ENCODE measurements at places on chromosomes 2 and 18. TPM values are rescaled to one million over a fixed set of nuclear protein-coding genes. Genes with fewer than 3 reads are reported as not detected.

UGT1A7 gene
- total RNA-seq = not detected

SCN3A gene
- total RNA-seq = 8.3 TPM

TWIST2 gene
- total RNA-seq = 62.1 TPM

LYPD6B gene
- total RNA-seq = not detected

DPP4 gene
- total RNA-seq = 2.0 TPM

HRH4 gene
- 2.5 TPM for total RNA-seq

DSG1 gene
- 1.1 TPM for total RNA-seq

CAPN14 gene
- 0.14 TPM for total RNA-seq

PLA2R1 gene
- total RNA-seq = 28.7 TPM

DTNA gene
- total RNA-seq = 78.4 TPM

LYPD6 gene
- 0.28 TPM for total RNA-seq

ANKRD53 gene
- total RNA-seq = 0.49 TPM

GCG gene
- total RNA-seq = not detected

HTR2B gene
- 2.8 TPM for total RNA-seq

AMMECR1L gene
- total RNA-seq = 6.6 TPM

GPBAR1 gene
- total RNA-seq = 3.5 TPM

UGT1A4 gene
- total RNA-seq = not detected

GRB14 gene
- 4.7 TPM for total RNA-seq

PLEK gene
- 20.7 TPM for total RNA-seq

ZNF385B gene
- 0.41 TPM for total RNA-seq

SPP2 gene
- not detected for total RNA-seq

RAB11FIP5 gene
- total RNA-seq = 78.8 TPM

CASP10 gene
- total RNA-seq = 12.3 TPM

NRP2 gene
- total RNA-seq = 73.5 TPM

IL36RN gene
- total RNA-seq = not detected

PTRHD1 gene
- total RNA-seq = 9.7 TPM

ADCYAP1 gene
- 15.3 TPM for total RNA-seq

CTNNA2 gene
- not detected for total RNA-seq

ALLC gene
- total RNA-seq = 1.1 TPM

ZNF396 gene
- total RNA-seq = 4.1 TPM

ANKRD23 gene
- total RNA-seq = 6.0 TPM

ACADL gene
- total RNA-seq = 132 TPM

NAB1 gene
- total RNA-seq = 51.0 TPM

DNER gene
- 3.3 TPM for total RNA-seq

SALL3 gene
- total RNA-seq = not detected

INPP4A gene
- total RNA-seq = 40.6 TPM

IMPA2 gene
- total RNA-seq = 8.4 TPM

MREG gene
- 1.6 TPM for total RNA-seq

SIX3 gene
- total RNA-seq = not detected

MEP1B gene
- total RNA-seq = not detected

SP110 gene
- total RNA-seq = 73.5 TPM

DSC2 gene
- 4.3 TPM for total RNA-seq

HOXD12 gene
- total RNA-seq = not detected

CCDC85A gene
- total RNA-seq = 4.2 TPM
